ENCODE measurements at places on chromosomes 2 and 18. TPM values are rescaled to one million over a fixed set of nuclear protein-coding genes. Genes with fewer than 3 reads are reported as not detected.

DES gene
- not detected for total RNA-seq

HAAO gene
- total RNA-seq = not detected

EMILIN2 gene
- total RNA-seq = 4.6 TPM

UBE2E3 gene
- total RNA-seq = 58.5 TPM

SLC30A3 gene
- 11.8 TPM for total RNA-seq

ACVR1C gene
- not detected for total RNA-seq

All from vein endothelial cell (primary cell).